NCI-H1694 (cell line): ENCODE measurements at places on chromosomes 3 and 15.
A peak's percentile ranks its signal among the peaks of the same experiment; 100 is the strongest.

DNA sequence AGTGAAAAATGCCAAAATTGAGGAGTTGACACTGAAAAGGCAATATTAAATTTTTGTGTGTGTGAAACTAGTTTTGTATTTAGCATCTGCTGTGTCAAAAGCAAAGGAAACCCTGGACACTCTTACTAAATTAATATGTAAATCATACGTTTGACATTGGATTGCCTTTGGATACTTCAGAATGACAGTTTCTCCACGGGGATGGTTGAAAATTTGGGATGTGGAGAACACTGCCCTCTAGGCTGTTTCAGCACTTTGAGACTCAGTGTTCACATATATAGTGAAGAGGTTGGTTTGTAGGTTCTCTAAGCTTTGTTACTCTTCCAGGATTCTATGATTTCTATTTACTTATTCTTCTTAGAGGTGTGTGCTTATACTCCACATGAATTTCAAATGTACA lies 3.0 kb downstream of the ROBO2 start:
- DNase-seq, result no peak

- DNase-seq, result no peak
Observed at GRCh38 chr15:69704229-69704628, 251.6 kb downstream of the RPLP1 start.

DNA sequence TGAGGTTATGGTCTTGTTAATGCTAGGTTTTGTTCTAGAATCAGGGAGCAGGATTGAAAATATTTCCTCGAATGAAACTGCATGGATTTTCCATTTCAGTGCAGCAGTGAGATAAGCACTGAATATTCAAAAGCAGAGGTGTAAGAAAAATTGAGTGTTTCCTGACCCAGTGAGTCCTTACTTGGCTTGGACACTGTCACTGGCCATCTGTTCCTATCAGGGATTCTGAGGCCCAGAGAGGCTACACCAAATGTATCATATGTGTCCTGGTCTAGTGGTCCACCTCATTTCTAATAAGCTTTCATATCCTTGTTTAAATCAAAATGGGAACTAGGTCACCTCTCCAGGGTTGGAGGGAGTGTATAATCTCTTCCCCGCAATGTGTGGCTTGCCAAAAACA lies 61.1 kb upstream of the RAD18 start:
- DNase-seq, result no peak

- no peak for DNase-seq
Observed at GRCh38 chr3:138230525-138230924, 43.4 kb downstream of the ARMC8 start.

- peak; percentile 40 for DNase-seq
Observed at GRCh38 chr3:62332835-62333244, 40.5 kb downstream of the FEZF2 start.

DNA sequence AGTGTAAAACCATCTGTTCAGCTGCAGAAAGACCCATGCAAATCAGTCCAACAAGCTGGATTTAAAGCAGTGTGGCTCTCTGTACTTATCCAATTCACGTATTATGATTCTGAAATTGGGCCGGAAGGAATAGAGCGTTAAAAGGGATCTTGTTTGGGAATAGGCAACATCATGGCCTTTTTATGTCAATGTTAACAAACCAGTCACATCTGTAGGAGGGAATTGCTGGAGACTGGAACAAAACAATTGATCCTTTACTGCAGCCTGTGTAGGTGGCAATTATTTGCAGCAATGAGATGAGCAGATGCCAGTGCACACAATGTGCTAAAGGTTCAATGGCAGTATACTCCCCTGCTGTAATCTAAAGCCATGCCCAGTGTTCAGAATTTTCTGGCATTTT lies 887.4 kb upstream of the ROBO1 start:
- DNase-seq, result no peak

GRCh38 chr15:87129916-87130315 lies 1050.2 kb downstream of the AGBL1 start:
- no peak for DNase-seq

GRCh38 chr3:188974856-188975599 lies 196.7 kb upstream of the TPRG1 start:
- DNase-seq, result no peak

- DNase-seq, result no peak
Observed at GRCh38 chr15:75827691-75828090, 15.6 kb upstream of the UBE2Q2 start.

GRCh38 chr15:58015565-58015964 lies 49.9 kb downstream of the ALDH1A2 start:
- DNase-seq, result no peak

- DNase-seq, result no peak
Observed at GRCh38 chr15:78408961-78409360, 29.1 kb upstream of the IREB2 start.

DNA sequence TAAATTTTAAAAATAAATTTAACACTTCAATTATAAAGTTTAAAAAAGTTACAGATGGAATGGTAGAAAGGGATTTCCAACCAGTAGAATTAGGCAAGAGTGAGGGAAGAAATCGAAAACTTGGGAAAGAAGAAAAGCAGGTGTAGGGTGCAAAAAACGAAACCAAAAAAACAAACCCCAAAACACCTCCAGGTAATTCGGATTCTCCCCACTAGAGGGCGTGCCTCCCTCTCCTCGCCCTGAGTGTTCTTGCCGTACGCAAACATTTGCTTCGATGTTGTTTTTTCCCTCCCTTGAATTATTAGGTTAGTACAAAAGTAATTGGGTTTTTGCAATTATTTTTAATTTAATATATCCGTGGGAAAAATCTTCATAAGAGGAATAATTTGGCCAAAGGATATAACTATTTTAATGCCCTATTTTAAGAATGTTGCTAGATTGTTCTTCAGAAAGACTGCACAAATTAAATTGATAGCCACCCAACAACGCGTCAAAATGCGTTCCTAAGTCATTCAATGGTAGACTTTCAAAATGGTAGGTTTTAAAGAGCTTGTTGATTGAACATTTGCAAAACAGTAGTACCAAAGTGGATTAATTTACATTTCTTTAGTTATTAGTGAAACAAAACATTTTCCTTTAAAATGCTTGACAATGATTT lies 63.7 kb downstream of the SLC30A4 start:
- peak; percentile 60 for DNase-seq

- DNase-seq, result no peak
Observed at GRCh38 chr3:165624761-165625160, 212.5 kb downstream of the BCHE start.

GRCh38 chr15:58437531-58438105 lies 5.8 kb downstream of the LIPC start:
- DNase-seq, result no peak

- no peak for DNase-seq
Observed at GRCh38 chr15:91258415-91258759, 158.3 kb downstream of the SV2B start.
